ENCODE measurements at places on chromosomes 7 and 10.

GRCh38 chr7:43553999-43554398 lies 28.9 kb upstream of the STK17A start:
- no peak for DNase-seq

GRCh38 chr10:103921750-103922195 lies 3.8 kb upstream of the STN1 start:
- no peak for DNase-seq

DNA sequence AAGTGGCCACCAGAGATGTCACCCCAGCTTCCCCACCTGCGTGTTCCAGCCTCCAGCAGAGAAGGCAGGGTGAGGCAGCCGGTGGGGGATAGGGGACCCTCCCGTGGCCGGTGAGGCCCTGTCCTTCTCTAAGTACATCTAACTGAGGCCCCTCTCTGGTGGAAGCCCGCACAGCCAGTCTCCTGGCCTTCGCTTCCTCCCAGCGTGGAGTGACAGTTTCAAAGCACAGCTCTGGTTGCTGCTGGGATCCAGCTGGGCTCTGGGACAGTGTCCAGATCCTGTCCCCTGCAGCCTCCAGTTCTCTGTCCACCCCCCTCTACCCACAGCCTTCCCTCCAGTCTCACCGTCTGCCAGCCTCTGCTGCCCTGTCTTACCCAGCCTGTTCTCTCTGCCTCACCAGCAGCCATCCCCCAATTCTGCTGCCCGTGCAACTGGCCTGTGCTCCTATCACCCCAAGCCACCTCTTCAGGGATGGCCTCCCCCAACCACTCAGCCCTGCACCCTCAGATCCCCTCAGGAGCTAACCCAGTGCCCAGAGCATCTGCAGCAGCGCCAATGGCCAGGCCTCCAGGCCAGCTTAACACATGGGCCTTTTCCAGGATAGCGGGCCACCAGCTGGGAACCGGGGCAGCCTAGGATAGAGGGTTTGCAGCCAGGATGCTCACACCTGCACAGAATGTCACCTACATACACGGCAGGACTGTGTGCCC lies 16.3 kb upstream of the SH2B2 start:
- no peak for DNase-seq

DNA sequence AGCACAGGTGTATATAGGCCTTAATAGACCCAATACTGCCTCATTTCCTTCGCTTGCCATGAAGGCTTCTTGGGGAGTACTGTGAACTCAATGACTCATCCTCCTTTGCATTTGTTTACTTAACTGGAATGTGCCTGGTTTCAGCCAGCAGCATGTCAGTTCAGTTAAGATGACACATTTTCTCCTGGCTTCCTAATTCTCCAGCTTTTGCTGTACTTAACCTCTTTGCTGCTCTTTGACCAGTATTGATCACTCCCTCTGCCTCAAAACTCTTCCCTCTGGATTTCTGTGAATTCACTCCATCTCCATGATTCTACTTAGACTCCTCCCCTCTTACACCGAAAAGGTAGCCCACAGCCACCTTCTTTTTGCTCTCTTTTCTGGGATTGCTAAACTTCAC lies 135.7 kb downstream of the MAGI2 start:
- no peak for DNase-seq

GRCh38 chr10:90658791-90659190 lies 199.0 kb downstream of the HTR7 start:
- no peak for DNase-seq

DNA sequence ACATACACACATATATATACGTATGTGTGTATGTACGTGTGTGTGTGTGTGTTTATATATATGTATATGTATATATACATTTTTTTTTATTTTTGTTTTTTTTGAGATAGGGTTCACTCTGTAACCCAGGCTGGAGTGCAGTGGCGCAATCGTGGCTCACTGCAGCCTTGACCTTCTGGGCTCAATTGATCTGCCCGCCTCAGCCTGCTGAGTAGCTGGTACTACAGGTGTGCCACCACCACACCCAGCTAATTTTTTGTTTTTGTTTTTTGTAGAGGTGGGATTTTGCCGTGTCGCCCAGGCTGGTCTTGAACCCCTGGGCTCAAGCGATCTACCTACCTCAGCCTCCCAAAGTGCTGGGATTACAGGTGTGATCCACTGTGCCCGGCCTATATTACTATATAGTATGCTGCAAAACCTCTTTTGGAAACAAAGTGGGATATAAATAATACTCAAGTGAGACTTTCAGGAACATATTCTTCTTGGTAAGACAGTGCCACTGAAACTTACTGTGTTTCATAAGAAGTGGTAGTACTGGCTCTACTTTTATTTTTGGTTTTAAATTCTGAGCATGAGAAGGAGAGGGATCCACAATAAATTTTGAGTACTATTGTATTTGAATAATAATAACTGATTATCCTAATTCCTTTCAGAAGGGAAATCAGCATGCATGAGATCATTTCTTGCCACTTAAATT lies 51.0 kb downstream of the MLLT10 start:
- no peak for DNase-seq

DNA sequence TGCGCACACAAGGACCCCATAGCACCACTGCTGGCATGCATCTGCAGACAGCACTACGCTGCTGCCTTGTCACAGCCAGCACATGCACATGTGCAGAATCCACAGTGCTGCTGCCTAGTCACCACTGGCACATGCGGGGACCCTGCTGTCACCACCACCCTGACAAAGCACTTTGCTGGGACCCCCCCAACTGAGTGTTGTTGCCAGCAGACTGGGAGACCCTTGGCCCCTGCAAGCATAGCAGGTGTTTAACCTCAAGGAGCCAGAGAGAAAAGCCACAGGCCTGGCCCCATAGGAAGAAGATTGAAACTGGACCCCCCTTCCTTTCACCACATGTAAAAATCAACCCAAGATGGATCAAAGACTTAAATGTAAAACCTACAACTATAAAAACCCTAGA lies 211.2 kb downstream of the ITGB1 start:
- no peak for DNase-seq

GRCh38 chr7:152351168-152351567 lies 84.6 kb downstream of the KMT2C start:
- DNase-seq: no peak

DNA sequence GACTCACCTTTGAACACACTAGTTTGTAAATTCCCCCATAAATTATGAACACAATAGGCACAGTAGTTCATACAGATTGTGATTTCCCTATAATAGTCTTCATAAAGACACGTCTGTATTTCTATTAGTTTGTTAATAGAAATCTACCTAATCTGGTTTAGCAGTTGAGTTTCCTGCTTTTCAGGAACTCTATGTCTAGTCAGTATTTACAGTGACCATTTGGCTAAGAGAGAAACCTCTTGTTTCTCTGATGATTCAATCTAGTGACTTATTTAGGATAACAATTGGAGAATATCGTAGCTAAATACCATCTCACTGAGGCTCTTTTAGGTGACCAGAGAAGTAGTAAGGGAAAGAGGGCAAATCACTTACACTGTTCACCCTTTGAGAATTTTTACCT lies 5.9 kb upstream of the HERPUD2 start:
- DNase-seq: no peak

- no peak for DNase-seq
Measured at GRCh38 chr7:121212036-121212435, 116.8 kb upstream of the WNT16 start.

DNA sequence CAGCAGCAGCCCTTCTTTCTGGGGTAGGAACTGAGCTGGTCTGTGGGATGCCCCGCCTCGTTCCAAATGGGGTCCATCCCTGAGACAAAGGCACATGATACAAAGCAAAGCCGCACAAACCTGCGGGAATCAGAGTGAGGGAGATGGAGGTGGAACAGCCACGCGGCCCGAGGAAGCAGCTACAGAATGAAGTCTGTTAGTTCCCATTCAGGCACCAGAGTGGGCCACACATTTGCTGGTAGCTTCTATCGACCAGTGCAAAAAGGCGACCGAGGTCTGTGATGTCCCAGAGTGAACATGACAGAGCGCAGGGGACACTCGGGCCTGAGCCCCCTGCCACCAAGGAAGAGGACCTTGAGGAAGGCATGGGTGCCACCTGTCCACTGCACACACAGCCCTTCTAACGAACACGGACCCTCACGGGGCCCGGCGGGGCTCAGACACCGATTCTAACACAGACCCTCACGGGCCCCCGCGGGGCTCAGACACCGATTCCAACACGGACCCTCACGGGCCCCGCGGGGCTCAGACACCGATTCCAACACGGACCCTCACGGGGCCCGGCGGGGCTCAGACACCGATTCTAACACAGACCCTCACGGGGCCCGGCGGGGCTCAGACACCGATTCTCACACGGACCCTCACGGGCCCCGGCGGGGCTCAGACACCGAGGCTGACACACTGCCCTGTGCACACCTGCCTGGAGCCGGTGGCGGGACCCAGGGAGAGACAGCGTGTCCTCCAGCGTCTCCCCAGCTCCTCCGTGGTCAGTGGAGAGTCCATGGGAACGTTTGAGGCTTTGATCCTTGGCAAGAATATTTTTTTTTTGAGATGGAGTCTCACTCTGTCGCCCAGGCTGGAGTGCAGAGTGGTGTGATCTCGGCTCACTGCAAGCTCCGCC lies 32.8 kb upstream of the FAM20C start:
- no peak for DNase-seq

DNA sequence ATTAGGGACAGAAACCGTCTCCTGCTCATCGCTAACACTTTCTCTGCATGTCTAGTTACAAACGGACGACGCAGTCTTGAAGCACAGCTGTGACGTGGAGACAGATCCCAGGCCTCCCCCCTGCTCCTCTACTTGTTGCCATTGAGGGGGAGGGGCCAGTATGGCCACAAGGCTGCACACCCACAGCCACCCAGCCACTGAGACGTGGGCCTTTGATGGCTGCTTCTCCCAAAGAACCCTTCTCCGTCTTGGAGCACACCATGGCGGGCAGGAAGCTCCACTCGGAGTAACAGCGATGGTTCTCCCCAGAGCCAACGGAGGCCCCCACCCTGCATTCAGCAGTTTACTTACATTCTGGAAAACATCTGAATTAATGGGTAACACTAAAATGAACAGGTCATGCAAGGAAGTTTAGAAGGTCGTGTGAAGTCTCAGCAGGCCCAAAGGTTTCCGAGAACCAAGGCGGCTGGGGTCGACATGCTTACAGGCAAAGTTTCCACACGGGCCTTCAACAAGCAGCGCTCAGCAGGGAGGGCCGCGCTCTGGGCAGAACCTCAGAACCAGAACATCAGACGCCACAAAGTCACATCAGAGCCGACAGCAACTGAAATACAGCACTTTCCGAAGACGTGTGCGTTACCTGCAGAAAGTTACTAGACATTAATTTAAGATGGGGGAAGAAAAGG lies 169.6 kb downstream of the DIP2C start:
- DNase-seq: no peak

- DNase-seq: no peak
Measured at GRCh38 chr7:82179311-82179710, 264.3 kb downstream of the CACNA2D1 start.

GRCh38 chr7:30814700-30815387 lies 43.6 kb downstream of the MINDY4 start:
- DNase-seq: no peak

DNA sequence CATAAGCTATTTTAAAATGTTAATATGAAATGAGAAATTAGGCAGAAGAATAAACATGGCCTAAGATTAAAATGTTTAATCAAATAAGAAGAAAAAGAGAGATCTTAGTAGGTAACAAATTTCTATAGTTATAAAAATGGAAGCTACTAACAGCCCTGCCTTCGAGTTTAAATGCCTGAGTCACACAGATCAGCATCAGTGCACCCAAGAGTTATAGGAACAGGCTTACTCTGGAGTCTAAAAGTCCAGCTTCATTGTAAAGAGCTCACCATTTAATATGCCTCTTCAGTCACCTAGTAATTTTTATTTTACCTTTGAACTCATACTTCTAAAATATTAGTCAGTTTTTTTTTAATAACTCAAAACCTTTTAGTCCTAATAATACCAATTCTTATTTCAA lies 52.6 kb downstream of the BRI3 start:
- DNase-seq: no peak

DNA sequence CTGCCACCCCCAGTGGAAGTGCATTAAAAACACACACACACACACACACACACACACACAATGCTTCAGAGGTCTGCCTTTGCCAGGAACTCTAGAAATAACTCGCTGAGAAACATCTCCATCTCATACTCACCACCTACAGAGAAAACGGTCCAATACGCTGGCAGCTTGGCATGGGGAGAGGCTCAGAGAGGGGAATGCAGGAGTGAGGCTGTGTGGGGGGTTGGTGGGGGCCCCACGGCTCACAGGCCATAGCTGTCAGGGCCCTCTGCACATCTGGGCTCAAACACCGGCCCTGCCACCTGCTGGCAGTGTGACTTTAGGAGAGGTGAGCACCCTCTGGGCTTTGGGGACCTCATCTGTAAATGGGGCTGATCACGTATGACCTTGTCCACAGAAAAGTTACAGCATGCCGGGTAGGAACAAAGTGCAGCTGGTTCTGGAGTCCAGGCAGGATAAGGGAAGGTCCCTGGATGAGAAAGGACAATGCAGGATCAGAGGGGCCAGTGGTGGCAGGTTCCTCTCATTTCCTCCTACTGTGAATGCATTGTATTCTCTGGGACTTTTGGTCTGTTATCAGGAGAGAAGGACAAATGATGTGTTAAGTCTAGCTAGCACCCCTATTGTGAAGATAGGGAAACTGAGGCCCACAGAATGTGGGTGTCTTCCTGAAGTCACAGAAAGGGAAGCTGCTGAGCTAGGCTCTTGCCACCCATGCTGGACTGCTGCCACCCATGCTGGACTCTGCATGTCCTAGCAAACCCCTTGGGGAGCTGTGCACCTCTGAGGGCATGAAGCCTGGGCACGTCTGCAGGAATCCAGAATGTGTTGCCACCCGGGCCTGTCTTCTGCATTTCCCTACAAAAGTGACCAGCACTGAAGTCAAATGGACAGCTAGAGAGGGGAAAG lies 404.6 kb downstream of the RPS24 start:
- DNase-seq: no peak

GRCh38 chr10:132149271-132149670 lies 37.5 kb upstream of the DPYSL4 start:
- no peak for DNase-seq

DNA sequence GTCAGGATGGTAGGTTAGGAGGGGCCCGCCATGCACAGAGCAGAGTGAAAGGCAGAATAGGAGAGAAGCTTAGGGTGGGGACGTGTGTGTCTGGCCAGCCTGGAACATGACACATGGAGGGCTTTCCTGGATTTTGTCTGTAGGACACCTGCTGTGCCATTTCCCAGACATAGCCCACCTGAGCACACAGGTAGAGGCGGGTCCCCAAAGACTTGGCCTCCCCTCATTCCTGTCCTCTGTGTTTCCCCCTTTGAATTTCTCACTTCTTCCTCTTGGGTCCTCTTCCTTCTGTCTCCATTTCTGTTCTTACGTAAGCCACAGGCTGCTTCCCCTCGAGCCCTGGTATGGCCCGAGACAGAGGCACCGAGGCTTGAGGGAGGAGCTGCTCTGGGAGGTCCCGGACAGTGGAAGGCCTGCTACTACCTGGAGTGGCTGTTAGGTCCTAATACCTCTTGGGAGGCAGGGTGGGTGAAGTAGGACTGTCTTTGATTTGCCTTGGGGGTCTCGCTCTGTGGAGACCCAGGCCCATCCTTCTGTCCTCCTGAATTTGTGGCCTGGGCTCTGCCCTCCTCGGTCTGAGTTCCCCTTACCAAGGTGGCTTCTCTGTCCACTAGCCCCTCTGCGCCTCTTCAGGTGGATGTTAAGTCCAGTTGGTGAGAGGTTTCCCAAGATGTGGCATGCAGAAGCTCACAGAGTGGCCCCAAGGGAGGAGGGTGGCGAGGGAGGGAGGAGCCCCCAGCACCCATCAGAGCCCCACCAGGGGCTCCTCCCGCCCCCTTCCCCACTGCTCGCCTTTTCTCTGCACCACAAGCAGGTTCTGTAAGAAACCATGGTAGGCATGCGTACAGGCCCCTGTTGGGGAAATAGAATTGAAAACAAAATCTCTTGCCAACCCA lies 5.5 kb downstream of the ZNF775 start:
- no peak for DNase-seq

GRCh38 chr10:75483188-75483587 lies 51.8 kb downstream of the LRMDA start:
- DNase-seq: no peak

All from SK-N-MC (cell line).